HFF-Myc (cell line): ENCODE measurements at places on chromosomes 16 and 17.

DNA sequence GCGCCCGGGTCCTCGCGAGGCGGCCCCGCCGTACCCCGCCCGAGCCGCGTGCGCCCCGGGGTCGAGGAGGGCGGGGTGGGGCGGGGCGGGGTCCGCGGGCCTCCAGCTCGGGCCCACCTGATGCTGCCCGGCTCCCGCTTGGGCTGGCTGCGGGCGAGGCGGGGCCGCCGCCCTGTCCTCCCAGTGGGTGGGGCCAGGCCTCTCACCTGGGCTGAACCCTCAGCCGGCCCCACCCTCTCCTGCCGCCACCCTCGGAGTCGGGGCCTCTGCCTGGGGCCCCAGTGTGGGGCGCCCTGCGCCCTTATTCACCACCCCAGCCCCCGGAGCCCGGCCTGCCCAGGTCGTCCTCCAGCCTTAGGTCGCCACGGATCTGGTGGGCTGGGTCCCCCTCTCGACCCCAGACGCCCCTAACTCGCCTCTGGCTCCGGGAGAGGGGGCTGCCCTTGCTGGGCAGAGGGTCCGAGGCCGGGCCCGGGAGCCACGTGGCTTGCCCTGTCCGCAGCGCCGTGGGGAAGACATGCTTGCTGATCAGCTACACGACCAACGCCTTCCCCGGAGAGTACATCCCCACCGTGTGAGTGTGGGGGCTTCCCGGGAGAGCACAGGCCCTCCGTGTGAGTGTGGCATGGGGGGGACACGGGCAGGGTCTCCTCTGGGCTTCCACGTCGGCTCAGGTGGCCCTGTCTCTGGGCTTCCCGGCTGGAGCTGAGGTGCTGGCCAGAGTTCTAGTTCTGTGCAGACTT lies 578 bp downstream of the RAC3 start:
- no peak for DNase-seq

DNA sequence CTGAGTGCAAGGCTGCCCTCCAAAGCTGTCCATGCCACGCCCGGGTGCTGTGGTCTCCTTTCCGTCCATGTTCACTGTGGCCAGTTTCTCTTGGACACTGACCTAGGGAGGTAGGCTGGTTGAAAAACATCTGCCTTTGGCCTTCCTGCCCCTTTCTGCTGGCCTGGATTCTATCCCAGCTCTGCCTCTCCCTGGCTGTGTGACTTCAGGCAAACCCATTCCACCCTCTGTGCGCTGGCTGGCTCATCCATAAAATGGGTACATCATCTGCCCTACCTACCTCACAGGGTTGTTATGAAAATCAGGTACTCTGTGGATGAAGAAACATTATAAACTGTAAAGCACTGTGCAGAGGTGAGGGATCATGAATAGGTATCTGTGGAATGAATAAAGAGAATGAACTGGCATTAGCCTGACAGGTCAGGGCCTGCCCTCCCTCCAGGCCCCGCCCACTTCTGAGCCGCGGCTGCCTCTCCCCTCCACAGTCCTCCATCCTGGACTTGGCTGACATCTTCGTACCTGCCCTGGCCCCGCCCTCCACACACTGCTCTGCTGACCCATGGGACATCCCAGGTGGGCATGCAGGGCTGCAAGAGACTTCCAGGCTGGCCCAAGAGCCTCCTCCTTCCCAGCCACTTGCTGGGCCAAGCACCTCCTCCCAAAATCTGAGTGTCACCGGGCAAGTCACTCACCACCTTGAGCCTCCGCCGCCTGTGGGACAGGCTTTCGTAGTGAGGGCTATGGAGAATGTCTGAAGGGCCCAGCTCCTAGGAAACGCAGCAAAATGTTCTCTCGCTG lies 7.0 kb upstream of the SPATA20 start:
- no peak for DNase-seq

GRCh38 chr17:64225410-64225809 lies 37.6 kb downstream of the TEX2 start:
- DNase-seq: no peak

GRCh38 chr17:75685499-75685898 lies 18.4 kb downstream of the SAP30BP start:
- no peak for DNase-seq

GRCh38 chr16:57770361-57770760 lies 31.9 kb downstream of the KIFC3 start:
- DNase-seq: no peak

DNA sequence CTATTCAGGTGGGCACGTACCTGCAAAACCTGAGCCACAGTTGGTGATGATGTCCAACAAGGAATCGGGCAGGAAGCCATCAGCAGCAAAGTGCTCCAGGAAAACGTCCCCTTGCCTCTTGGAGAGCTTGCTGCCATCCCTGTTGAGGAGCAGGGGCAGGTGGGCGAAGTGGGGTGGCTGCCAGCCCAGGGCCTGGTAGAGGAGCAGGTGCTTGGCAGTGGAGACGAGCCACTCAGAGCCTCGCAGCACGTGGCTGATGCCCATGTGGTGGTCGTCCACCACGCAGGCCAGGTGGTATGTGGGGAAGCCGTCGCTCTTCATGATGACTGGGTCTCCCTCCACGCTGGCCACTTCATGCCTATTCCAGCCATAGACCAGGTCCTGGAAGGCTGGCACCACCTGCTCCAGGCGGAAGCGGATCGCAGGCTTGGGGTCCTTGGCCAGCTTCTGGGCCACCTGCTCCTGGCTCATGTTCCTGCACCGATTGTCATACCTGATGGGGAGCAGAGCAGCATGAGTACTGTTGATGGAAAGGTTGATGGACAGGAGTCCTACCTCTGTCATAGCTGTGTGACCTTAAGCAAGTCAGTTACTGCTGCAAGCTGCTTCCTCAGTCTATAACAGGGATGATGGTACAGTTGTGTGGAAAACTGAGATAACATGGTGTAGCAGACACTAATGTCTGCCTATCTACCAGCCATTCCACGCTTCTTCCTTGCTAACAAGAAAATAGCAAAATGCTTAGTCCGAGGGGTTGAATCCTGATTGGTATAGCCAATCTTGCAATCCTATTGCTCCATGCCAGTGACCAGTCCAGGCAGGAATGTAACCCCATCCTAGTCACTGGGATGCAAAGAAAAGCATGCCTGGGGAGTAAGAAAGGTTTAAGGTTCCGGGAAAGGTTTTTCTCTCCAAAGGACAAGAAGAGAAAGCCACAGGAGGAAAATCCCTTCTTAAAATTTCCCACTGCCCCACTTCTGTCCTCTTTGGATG lies 22.0 kb downstream of the EARS2 start:
- no peak for DNase-seq

GRCh38 chr16:73287859-73288405 lies 240.0 kb upstream of the ZFHX3 start:
- DNase-seq: no peak

DNA sequence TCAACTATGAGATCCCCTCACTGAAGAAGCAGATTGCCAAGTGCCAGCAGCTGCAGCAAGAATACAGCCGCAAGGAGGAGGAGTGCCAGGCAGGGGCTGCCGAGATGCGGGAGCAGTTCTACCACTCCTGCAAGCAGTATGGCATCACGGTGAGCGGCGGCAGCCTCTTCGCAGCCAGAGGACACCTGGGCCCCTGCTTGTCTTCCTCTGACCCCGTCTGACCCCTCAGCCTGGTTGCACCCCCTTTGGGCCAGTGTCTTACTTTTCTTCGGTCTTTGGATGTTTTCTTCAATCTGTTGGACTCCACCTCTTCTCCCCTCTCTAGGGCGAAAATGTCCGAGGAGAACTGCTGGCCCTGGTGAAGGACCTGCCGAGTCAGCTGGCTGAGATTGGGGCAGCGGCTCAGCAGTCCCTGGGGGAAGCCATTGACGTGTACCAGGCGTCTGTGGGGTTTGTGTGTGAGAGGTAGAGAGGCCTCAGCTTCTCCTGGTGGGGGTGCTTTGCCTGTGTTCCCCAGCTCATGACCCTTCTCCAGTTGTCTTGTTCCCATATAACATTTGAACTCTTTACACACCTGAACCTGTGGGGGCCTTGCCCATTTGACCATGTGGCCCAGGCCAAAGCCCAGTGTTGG lies 4.4 kb downstream of the CDK5RAP3 start:
- no peak for DNase-seq
